ENCODE measurements at places on chromosomes 13 and 19.

- DNase-seq: no peak
Observed at GRCh38 chr19:5637971-5638370, 15.1 kb downstream of the SAFB start.

GRCh38 chr19:3634496-3635045 lies 8.0 kb upstream of the CACTIN start:
- no peak for DNase-seq

GRCh38 chr13:67829641-67830040 lies 599.5 kb upstream of the PCDH9 start:
- DNase-seq: no peak

DNA sequence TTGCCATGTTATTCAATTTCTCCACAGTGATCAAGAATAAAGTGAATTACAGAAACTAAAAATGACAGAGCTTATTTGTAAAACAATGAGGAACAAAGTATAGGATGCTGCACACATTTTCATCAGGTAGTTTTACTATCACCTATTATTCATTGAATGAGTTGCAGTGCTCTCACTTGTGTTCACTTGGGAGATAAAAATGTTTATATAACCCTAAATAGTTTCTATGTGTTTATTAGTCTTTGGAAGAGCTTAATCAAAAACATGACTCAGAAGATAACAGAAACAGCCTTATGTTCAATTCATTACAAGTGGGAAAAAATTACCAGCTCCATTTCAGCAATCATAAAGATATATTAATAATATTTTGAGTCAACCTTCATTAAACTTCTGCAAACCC lies 796.2 kb downstream of the SLITRK1 start:
- DNase-seq: no peak

GRCh38 chr13:36518707-36519106 lies 86.4 kb downstream of the CCNA1 start:
- no peak for DNase-seq

- DNase-seq: peak; percentile 36
Observed at GRCh38 chr19:40348961-40349507, 539 bp downstream of the PLD3 start.

DNA sequence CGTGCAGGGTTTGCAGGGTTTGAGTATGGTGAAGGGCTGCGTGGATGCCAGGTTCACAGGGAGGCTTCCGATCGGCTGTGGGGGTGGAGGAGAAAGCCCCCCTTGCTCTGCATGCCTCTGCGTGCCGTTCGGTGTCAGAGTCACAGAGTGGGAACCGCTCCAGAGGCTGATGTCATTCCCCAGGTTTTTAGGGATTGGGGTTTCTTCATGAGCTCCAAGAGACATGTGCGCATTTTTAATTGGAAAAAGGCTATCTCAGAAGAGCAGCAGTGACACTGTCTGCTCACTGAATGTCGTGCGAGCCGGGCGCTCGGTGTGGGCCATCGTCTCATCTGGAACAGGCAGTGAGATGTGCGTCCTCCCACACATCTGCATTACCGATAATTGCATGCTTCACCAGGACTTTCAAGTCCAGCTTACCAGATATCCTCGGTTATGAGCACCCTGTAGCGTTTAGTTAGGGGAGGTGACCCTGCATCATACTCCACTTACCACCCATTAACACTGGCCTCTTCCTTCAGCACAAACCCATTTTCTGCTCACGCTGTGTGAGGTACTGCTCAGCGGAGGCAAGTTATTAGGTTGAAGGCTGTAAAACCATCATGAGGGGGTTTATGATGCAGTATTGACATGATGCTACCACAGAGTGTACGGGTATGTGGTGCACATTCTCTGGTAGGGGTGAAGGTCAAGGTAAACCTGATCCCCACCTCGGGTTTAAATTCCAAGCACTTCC lies 1.7 kb downstream of the MCF2L start:
- DNase-seq: no peak

DNA sequence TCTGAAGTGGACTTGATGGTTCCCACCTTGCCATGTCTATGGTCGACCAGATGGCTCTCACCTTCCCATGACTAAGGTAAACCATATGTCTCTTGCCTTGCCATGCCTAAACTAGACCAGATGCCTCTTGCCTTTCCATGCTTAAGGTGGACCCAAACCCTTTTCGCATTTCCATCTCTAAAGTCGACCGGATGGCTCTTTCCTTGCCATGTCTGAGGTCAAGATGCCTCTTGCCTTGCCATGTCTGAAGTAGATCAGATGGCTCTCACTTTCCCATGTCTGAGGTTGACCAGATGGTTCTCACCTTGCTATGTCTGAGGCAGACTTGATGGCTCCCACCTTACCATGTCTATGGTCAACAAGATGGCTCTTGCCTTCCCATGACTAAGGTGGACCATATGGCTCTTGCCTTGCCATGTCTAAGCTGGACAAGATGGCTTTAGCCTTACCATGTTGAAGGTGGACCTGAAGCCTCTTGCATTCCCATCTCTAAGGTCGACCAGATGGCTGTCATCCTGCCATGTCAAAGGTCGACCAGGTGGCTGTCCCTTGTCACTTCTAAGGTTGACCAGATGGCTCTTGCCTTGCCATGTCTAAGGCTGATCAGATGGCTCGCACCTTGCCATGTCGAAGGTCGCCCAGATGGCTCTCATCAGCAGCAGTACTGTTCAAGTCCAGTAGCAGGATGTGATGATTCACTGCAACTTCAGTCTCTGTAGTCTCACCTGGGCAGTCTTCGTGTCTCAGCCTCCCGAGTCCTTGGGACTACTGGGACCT lies 1439.4 kb downstream of the UQCRFS1 start:
- no peak for DNase-seq

GRCh38 chr19:45501730-45502014 lies 3.4 kb downstream of the PPM1N start:
- DNase-seq: no peak

- DNase-seq: no peak
Observed at GRCh38 chr13:111488486-111489132, 168.2 kb downstream of the TEX29 start.

DNA sequence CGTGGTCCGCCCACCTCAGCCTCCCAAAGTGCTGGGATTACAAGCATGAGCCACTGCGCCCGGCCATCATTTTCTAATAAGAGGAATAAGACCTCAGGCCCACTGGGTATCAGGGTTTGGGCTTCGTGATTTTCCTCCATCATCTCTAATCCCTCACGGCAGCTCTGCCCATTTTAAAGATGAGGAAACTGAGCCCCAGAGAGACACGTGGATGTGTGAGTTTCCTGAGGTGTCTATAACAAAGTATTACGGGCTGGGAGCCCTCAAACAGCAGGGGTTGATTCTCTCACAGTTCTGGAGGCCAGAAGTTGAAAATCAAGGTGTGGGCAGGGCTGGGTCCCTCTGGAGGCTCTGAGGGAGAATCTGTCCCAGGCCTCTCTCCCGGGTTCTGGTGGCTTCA lies 33.7 kb downstream of the MYO9B start:
- no peak for DNase-seq

DNA sequence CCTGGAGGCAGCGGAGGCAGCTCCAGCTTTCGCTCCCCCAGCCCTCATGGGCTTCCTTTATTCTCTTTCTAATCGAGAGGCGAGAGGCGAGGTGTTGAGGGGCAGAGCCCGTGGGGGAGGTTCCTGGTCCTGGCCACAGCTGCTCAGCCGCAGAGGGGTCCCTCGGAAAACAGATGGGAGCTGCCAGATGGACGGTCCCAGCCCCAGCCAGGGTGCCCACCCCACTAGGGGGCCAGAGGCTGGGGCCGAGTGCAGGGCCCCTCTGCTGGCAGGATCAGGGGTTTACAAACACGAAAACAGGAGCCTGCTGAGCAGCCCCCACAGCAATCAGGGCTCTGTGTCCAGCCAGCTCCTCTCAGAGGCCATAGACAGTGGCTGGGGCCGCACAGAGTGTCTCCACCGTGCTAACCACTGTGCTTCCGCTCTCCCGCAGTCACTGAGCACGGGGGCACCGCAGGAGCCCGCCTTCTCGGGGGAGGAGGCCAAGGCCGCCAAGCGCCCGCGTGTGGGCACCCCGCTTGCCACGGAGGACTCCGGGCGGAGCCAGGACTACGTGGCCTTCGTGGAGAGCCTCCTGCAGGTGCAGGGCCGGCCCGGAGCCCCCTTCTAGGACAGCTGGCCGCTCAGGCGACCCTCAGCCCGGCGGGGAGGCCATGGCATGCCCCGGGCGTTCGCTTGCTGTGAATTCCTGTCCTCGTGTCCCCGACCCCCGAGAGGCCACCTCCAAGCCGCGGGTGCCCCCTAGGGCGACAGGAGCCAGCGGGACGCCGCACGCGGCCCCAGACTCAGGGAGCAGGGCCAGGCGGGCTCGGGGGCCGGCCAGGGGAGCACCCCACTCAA lies 182.2 kb downstream of the KDM4B start:
- no peak for DNase-seq

DNA sequence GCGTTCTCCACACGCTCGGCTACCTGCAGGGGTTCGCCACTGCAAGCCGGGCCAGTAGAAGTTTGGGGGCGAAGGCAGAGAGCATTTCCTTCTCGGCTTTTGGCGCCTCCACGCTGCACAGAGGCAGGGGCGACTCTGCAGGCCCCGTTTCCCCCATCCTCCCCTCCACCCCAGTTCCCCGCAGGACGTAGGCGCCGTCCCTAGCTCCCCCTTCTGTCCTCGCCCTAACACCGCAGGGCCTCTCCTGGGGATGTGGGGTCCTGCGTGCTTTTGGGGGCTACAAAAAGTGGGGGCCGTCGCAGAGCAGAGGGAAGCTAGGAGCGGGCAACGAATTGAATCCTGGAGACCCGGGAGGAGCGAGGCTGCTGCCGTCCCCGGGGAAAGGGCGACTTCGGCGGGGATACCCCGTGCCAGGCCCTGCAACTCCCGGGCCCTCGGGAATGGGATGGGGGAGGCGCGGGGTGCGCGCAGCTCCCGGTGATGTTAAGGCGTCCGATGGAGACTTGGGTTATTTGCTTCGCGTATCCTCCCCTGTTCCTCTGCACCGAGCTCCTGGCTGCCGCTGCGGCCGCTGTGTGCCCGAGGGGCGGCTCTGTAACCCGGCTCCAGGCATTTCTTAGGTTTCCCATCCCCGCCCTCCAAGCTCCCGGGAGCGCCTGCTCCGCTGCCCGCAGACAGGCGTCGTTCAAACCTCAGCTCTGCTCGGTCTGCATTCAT lies 255.9 kb upstream of the SOX21 start:
- DNase-seq: peak; percentile 36

DNA sequence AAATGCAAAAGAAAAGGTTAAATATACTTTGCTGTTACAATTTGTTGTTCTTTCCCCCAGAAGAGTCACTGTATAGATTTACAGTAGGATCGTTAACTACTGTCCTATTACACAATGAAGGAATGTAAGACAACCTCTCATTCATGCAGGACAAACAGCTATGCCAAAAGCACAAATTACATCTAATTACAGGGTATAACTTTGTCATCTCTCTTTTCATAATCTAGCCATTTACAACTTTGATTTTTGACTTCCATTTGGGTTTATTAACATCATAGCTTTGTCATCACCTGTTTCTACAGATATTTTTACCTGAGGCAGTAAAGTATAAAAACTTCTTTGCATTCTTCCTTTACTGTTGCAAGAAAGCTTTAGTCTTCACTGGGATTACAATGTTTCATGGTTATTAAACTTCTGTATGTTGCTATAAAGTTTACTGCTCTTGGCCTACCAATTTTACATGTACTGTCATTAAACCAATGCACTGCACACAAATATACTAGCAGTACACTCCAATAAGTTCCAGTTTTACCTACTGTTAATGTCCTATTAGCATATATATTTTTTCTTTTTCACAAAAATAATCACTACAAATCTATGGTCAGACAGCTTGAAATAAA lies 18.9 kb downstream of the MICU2 start:
- DNase-seq: no peak

DNA sequence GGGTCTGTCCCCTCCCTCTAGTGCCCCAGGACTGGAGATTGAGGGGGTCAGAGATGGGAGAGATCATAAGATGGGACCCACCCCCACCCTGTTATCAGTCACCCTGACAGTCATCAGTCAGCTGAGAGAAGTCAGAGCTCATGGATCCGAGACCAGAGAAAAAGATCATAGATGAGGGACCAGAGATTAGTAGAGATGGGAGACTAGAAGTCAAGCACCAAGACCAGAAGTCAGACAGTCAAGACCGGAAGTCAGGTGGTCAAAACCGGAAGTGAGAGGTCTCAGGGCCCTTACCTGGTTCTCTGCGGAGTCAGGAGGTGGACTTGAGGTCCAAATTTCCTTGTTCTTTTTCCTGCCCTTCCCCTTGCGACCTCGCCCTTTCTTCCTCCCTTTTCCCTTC lies 7.0 kb downstream of the COL5A3 start:
- no peak for DNase-seq

DNA sequence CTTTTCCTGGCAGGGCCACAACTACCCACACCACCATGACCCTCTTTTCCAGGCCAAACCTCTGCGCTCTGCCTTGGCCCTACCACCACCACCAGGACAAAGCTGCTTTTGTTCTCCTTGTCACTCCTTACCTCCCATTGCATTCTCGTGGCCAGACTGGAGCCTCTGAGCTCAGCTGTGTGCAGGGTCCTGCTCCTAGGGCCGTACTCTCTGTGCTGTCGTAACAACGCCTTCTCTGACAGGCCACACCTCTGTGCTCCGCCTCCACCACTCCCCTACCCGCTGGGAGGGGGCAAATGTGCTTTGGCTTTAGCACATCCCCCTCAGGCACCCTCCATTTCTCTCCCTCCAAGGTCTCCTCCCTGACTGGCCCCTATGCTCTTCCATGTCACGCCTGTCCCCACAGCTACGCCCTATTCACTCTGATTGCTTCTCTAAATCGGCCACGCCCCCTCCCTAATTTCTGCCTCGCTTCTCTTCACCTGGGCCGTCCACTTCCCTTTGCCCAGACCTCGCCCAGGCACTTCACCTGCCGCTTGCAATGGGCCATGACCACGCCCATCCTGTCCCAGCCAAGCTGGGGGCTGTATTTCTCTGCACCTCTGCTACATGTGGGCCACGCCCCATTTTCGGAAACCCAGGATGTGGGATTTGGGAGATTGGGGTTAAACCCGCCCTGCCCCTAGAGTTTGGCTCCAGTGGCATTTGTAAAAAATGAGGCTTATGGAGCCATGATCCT lies 472.3 kb downstream of the KLF12 start:
- DNase-seq: no peak

- DNase-seq: no peak
Observed at GRCh38 chr13:44967704-44968433, 21.4 kb downstream of the NUFIP1 start.

- no peak for DNase-seq
Observed at GRCh38 chr19:29887442-29887855, 54.6 kb upstream of the URI1 start.

GRCh38 chr13:98033277-98034247 lies 80.1 kb downstream of the IPO5 start:
- peak; percentile 21 for DNase-seq

GRCh38 chr13:98468929-98469328 lies 108.0 kb downstream of the STK24 start:
- DNase-seq: no peak

- no peak for DNase-seq
Observed at GRCh38 chr13:42752731-42753130, 28.7 kb upstream of the FAM216B start.

Measured in urothelium cell line (cell line).